Activated T-cell treated with anti-CD3 and anti-CD28 coated beads, Interleukin-2, amount 50 U/mL, for 72 hours (primary cell): ENCODE measurements at places on chromosomes 4 and X.

DNA sequence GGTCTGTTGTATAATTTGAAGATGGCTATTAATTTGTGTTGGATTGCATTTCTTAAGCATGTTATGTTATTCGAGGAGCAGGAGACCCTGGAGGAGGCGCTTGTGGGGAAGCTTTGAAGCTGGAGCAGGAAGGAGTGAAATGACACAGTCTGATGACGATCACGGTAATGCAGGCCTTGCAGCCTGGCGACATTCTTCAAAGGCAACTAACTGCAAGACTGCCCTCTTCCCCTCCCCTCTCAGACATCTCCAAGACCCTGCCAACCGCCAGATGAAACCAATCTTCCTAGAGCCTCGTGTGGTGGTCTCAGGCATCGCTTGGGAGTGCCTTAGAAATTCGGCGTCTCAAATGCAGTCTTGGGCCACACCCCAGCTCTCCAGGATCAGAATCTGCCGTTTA is 16.1 kb downstream of the CLCN4 start:
- DNase-seq = no peak

- no peak for DNase-seq
Measured at GRCh38 chrX:105882581-105883275, 60.4 kb downstream of the NRK start.

DNA sequence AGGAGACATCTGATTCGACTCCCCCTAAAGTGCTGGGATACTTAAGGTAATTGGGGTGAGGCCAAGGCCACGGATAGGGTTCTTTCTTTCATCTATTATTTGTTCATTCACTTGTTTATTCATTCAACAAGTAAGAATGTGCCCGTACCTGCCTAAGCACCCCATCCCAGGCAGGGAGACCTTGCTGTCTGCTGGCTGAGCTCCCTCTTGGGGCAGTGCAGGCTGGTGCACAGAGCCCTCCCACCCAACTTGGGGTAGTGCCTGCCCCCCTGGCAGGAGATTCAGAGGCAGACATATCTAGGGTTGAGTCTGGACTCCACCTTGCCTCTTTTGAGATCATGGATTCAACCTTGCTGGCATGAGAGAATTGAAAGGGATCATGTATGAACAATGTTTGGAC is 95.7 kb downstream of the DRD5 start:
- DNase-seq = no peak

- no peak for DNase-seq
Measured at GRCh38 chrX:9311421-9312160, 153.3 kb upstream of the TBL1X start.

GRCh38 chr4:52704133-52704532 is 45.0 kb upstream of the USP46 start:
- no peak for DNase-seq

DNA sequence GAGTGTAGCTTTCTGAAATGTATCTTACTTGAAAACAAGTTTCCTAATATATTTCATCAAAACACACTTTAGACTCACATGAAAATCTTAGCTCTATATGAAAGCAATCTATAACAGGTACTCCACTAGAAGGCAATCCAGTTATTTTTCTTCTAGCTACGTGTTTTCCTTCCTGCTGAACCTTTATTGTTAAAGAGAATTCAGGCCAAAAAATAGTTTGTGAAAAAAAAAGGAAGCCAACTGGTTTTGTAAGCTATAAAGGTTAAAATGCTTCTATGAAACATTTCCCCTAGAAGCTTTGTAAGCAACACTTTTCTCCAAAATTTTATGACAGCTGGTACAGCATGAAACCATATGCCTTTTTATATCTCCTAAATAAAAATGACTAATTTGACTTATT is 304.7 kb upstream of the DIAPH2 start:
- no peak for DNase-seq

GRCh38 chr4:89411539-89412309 is 104.1 kb upstream of the GPRIN3 start:
- no peak for DNase-seq

- DNase-seq = peak; percentile 23
Measured at GRCh38 chr4:147843162-147843561, 111.3 kb downstream of the ARHGAP10 start.

GRCh38 chr4:78901882-78902281 is 37.4 kb downstream of the PAQR3 start:
- no peak for DNase-seq
